ENCODE measurements at places on chromosomes 6 and 20.
A peak's percentile ranks its signal among the peaks of the same experiment; 100 is the strongest.

DNA sequence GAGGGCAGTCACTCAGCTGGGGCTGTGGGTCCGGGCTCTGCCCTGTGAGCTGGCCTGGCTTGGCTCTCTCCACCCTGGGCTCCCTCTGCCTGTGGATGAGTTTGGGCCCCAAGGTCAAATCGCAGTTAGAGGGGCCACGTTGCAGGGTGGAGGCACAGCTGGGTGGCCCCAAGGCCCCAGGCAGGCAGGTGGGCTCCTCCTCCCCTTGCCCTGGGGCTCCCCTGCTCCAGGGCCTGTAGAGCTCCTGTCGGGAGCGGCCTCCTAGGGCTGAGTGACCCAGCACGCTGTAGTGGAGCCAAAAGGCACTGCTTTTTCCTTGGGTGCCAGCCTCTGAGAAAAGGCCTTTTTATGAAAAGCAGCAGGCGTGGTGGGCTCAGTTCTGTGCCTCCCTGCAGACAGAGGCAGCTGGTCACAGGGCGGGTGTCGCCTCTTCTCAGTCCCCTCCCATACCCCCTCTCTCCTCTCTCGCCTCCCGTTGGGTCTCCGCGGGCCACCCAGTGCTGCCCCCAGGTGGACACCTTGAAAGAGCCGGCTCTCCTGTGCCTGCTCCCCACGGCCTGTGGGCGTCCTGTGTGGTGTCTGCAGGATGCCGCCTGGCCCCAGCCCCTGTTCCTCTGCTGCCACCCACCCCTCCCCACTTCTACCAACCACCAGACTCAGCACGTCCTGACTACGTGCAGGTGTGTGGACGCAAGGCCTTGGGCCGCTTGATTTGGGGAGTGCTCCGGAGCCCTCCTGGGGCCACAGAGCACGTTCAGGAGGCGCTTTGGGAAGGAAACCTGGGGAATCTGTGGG, 13.2 kb downstream of the SS18L1 start:
- DNase-seq: peak; percentile 73

- DNase-seq: no peak
Measured at GRCh38 chr20:58300321-58300720, 9.2 kb upstream of the RAB22A start.

DNA sequence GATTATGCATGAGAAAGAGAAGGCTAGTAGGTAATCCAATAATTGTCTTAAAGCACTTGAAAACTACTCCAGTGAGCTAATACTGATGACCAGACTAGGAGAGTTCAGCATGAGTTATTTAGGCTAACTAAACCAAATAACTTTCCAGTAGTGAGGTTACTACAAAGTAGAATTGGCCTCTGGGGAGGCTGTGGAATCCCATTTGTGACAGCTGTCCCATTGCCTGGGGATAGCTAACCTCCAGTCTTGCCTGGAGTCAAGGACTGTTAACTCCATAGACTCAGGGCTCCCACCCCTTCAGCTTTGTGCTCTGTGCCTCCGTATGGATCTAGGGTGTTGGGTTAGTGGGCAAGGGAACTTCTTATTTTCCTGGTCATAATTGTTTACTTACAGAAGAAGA, 51.0 kb downstream of the KCNQ5 start:
- DNase-seq: no peak

DNA sequence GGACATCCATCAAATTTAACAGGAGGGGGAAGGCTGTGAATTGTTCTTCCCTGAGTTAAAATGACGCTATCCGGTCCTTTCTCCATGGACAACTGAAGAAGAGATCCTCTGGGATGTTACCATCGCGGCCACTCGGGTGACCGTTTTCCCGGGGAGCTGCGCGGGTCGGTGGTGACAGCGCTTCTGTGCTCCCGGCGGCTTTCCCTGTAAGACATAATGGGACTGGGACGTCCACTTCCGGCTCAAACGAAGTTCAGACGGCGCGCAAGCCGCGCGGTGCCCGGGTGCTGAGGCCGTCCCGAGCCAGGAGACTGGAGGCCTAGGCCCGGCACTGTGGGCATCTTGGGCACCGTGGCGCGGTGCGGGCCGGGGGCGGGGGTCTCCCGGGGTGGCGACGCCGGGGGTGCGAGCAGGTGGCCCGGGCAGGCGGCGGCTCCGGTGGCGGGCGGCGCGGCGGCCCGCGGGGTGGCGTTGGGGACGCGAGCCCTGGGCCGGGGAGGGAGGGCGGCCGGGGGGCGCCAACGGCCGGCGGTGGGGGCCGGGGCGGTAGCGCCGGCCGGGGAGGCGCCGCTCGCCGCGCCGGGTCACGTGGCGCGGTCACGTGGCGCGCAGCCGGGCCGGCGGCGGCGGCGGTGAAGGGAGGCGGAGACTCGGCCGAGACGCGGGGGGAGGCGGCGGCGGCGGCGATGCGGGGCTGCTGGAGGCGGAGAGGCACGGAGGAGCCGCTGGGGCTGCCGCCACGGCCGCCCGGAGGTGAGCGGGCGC, 63.6 kb downstream of the GTF2H5 start:
- peak; percentile 67 for DNase-seq

DNA sequence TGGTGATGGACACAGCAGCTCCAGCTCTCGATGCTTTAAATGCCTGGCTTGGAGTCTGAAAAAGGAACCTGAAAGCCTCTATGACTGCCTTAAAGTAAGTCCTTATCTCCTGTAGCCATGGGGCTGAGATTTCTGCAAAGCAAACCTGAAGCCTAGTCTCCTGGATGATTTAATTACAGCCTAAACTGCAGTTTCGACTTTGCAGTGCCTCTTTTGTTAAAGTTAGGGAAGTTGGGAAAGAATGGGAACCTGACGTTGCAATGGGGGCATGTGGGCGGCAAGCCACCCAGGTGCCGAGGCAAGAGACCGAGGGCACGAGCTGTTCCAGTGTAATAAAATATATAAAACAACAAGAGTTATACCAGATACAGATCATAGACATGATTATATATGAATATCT, 11.7 kb upstream of the TCFL5 start:
- no peak for DNase-seq

DNA sequence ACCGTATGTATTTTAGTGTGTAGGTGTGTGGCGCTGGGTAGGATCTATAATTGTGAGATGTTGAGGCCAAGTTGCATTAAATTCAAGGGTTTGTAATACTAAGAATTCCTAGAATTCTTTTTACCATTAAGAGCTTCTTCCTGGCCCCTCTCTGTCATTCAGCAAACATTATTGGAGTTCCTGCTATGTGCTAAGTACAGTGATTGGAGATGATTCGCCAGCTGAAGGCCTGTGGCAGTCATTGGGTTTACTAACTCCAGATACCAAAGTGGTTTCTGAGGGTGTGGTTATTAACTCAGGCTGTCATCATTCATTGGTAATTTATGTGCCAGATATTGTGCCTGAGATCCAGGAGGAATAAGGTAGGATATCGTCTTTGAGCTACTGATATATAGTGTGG, 167.1 kb downstream of the LAMA2 start:
- DNase-seq: no peak

DNA sequence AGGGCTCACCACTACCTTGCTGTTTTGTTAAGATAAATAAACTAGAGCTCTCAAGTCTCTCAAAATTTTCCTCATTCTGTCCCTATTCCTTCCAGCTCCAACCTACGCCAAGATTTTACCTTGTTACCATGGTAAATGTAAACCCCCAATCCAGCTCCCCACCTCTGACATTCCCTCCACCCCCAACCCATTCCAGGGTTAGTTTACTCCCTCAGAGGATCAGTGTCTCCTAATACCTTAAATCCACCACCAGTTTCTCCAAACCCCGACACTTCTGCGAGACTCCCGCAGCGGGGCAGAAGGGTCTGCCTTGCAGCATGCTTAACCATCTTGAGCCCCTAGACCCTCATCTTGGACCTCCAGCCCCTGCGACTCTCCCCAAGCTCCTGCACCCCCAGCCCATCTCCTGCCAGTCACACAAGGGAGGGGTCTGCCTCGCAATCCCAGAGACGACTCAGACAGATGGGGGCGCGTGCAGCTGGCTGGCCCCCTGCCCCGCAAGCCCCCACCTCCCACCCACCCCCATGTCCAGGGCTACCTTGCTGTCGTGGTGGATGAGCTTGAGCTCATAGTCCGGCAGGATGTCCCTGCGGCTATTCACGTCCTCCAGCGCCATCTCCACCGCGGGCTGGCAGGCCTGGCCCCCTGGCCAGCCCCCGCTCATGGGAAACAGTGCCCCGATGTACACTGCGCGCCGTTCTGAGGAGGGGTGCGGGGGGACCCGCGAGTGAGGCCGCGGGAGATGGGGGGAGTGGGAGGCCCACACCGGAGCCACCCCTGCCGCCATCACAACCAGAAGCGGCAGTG, 5.8 kb downstream of the GABBR1 start:
- no peak for DNase-seq

DNA sequence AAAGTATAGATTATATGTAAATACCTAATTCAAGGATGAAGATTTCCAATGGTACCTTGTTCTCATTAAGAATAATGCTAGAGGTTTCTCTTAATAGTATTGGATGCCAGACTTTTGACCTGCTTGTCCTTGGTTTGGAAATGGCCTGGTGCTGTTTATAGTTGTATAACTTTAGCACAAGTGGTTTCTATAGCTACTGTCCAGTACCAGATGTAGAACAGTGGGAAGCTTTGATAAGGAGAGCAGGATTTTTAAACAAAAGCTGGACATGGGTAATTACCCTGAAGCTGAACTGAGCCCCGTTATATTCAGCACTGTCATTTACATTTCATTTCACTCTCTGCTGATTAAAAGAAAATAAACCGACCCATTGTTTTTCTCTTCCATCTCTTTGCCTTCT, 43.7 kb downstream of the TRMT11 start:
- no peak for DNase-seq

- DNase-seq: no peak
Measured at GRCh38 chr6:98984121-98984520, 36.4 kb upstream of the FBXL4 start.

DNA sequence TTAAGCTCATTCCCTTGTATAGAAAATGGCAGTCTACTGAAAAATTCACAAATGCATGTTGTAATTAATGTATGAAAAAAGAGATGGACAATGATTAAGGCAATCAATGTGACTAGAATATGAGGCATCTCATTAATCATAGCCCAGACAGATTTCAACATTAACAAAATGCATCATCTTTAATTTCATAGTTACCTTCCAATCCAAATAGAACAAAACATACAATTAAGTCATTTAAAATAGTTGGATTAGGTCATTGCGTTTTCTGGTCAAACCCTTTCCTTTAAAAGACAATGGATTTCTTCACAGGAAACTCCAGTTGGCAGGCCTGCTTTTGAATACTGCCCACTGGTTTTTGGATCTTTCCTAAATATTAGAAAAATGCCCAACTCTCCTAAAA, 203.9 kb downstream of the HAO1 start:
- DNase-seq: no peak

DNA sequence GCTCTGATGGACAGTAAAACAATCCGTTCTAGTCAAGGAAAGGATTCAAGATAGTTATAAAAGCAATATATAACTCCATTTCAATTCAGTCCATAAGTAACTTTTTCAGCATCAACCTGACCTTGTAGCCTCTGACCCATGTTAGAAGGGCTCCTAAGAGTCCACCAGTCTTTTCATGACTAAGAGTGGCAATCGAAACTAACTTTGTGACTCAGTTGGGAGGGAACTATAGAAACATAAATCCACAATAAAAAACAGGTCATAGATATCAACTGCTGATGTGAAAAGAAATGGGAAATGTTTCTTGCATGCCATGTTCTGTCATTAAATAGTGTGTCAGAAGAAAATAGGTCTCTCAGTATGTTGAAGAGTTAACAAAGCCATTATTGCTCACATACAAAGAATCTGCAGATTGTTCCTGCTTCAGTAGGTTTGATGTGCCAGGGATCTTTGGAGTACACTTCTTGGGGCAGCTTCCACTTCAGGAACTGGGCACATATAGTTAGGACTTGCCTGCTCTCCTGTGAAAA, 16.2 kb upstream of the RBL1 start:
- no peak for DNase-seq

DNA sequence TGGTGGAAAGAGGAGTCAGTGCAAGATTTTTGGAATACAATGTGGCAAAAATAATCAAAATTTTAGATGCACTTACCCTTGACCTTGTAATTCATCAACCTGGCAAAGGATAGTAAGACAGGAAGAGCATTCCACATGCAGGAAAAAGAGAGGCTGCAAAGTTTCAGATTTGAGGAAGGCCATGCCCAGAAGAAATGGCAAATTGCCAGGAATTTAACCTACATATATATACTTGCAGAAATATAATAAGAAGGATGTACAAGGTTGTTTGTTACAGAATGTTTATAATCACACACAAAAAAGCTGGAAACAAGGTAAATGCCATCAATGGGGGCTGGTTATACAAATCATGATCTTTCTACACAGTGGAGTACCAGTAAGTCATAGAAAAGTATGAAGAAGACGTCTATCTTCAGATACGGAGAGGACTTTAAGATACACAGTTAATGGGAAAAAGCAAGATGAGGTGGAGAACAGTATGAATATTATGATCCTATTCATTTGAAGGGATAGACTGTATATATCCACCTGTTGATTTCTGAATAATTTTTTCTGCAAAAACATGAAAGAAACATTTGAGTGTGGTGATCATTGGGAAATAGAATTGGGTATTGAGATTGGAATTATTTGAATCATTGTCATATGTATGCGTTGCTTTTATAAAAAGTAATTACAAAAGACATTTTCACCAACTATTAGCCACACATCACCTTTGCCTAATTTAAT, 253.8 kb downstream of the TBC1D7 start:
- no peak for DNase-seq

GRCh38 chr6:70633870-70634269, 33.8 kb upstream of the SMAP1 start:
- no peak for DNase-seq
